Stimulated activated CD4-positive, alpha-beta T cell treated with anti-CD3 and anti-CD28 coated beads, Interleukin-12 subunit alpha, Interleukin-12 subunit beta, amount 100 ng/mL, for 48 hours (primary cell): ENCODE measurements at places on chromosomes 2 and 18.
A peak's percentile ranks its signal among the peaks of the same experiment; 100 is the strongest.

- DNase-seq = no peak
These were observed 251.7 kb downstream of the TSN start for GRCh38 chr2:122007126-122007525.

DNA sequence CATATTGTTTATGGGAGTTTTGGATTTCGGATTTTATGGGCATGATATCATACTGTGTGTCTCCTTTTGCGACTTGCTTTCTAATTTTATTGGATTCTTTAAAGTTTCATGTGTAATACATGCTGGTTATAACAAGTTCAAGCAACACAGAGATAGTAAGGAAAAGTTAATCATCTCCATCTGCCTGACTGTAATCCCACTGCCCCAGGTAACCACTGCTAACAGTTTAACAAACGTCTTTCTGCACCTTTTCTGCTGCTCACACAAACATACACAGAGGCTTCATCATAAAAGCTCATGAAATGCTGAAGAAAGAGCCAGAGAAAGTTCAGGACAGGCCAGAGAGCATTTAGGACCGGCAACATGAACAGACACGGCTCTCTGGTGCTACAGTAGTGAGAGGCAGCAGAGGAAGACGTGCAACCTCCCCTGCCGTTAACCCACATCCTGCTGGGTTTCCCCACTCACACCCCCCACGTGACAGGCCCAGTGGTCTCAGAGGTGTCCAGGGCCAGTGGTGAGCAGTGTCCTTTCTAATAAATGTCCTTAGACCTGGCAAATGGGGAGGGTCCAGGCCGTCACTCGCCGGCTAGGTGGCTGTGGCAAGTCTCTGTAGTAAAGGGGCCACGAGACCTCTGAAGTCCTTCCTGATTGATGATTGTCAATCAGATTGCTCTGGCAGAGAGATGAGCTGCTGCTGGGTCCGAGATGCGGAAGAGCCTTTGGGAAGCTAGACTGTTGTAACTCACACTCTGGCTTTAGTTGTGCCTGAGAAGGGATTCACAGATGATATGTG, 43.0 kb upstream of the SLC1A4 start:
- DNase-seq = peak; percentile 45

DNA sequence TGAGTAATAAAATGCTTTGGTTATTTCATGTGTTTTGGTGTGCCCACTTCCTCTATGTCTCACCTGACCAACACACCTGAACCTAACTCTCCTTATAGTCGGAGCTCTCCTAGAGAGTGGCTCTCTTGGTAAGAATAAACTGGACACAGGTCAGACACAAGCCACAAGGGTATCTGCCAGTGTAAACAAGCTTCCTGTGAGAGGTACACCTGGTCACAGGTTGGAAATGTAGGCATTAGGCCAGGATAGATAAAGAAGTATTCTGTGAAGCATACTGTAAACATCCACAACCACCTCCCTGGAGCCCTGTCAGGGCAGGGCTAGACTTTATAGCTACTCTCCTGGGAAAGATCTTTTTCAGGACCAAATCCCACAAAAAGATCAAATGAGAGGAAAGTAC, 69.4 kb downstream of the ZDBF2 start:
- no peak for DNase-seq

- no peak for DNase-seq
These were observed 62.3 kb upstream of the NCK2 start for GRCh38 chr2:105682401-105682800.

GRCh38 chr2:193980599-193980998, 1676.4 kb upstream of the SLC39A10 start:
- DNase-seq = no peak

- DNase-seq = no peak
These were observed 231.3 kb downstream of the ZRANB3 start for GRCh38 chr2:135299658-135300244.

DNA sequence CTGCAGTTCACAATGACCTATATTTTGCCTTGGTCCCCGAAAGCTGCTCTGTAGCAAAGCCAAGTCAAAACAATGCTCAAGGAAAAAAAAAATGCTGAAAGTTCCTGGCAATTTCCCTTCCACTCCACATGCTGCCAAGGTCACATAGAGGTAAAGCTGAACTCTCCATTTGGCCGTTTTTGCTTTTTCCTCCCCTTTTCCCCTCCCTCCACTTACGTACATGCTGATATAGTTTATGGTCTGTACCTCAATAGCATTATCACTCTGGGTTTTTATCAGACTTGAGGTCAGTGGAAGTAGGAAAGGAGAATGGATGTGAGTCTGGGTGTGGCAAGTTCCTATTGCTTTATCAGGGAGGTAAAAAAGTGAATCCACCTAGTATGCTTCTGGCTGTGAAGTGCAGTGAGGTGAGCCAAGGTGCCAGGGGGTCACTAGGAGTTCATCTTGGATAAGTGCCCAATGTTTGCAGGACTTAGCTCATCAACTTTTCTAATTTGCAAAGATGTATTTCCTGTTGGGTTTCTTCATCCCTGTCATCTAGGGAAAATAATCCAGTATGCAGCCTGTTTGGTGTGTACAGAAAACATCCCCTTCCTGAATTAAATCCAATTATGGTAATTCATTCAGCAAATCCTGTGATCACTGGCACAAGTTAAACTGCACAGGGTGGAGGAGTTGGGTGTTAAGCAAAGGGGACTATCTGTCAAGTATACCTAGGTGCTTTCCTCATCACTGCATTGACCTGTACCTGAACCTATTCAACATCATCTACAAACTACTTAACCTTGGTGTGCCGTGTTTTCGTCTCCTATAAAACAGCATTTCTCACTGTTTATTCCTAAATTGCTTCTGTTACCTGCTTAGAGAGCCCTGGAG, 124.3 kb upstream of the CYP26B1 start:
- DNase-seq = no peak

DNA sequence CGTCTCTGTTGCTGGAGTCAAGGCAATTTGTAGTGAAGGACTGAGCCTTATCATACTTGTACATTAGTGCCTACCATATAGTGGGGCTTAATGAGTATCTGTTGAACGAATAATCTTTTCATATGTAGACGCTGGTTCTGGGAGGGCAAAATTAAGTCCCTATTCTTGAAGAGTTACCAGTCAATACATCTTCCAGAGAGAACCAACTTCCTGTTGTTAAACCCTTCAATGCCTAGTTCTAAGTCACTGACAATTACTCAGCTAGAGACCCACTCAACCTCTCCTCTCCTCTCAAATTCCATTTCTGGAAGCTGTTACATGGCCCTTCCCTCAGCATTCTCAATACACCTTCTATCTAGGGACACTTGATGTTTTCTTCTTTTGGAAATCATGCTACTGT, 1.1 kb upstream of the MOB4 start:
- no peak for DNase-seq

DNA sequence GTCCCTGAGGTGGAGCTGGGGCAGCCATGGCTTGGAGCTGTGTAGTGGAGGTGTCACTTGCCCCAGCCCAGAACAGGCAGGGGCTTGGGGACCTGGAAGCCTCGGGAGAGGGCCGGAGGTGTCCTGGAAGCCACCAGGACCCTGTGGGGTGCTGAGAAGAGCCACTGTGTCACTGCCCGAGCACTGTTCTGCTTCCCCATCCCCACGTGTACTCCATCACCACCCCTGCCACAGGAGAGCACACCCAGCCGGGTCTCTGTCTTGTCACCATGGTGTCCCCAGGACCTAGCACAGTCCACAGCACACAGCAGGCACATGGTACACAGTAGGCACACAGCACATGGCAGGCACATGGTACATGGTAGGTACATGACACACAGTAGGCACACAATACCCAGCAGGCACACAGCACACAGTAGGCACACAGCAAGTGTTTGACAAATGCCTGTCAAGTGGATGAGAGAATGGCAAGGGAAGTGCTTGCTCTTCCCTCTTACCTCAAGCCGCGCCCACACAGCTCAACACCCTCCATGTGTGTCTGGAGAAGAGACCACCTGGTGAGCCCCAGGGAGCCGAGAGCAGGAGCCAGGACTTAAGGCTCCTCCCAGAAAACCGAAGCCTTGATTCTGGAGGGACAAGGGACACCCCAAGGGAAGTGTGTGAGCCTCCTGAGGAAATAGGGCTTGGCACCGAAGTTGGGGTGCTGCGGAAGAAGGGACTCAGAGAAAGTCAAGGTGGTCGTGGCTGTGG, 13.3 kb downstream of the MBP start:
- no peak for DNase-seq

GRCh38 chr18:47821314-47821713, 109.1 kb downstream of the SMAD2 start:
- DNase-seq = no peak

DNA sequence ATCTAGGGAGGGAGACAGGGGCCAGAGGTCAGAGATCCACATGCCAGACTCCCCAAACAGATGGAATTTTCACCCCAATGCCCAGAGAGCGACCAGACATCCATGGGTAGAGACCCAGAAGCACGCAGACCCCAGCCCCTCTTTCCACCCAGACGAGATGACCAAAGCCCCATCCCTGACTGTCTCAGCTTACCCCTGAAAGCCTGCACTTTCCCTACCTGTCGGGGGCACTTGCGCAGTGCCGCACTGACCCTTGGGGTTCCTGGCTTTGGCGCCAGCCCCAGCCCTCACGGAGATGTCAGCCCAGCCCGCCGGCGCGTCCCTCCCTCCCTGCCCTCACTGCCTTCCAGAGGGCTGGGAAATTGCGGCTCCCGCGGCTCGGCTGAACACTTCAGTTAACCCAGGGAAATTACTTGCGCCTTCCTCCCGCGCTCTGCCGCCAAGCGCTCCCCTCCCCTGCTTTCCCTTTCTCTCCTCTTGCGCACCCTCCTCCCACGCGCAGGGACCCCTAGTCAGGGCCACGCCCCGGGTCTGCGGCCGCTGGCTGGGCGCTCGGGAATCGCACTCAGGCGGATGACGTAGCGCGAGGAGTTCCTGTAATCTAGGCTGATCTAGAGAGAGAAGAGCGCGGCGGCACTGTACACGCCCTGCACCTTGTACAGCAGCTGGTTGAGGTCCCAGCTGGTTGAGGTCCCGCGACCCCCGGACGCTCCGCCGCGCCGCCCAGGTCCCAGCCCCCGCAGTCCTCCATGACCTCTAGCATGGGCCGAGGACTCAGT, 12.0 kb downstream of the ALPG start:
- DNase-seq = no peak

DNA sequence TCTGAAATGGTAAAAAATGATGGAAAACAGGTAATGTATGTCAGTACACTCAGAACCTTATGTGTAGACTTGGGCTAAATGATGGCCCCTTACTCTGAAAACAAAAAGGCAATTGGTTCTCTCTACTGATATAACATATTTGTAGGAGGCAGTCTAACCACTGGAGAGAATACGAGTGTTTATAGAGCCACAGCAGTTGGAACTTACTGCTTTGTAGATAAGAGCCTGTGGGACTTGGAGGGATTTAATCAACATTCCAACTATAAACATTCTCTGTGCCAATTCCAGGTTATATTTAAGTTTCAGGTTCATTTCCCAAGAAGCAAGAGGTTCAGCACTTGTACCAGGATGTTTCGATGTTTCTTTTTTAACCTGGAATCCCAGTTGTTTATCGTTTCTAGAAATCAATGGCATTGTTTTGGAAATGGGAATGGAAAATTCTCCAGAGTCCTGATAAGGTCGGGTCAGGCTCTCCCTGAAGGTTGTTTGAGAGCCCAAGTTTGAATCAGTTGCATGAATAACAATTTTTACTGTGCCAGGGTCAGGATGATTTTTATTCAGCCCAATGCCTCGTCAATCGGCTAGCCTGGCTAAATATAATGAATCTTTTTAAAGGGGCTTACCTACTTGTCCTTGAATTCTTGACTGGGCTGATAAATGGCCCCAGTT, 278.4 kb upstream of the FAM98A start:
- DNase-seq = no peak

DNA sequence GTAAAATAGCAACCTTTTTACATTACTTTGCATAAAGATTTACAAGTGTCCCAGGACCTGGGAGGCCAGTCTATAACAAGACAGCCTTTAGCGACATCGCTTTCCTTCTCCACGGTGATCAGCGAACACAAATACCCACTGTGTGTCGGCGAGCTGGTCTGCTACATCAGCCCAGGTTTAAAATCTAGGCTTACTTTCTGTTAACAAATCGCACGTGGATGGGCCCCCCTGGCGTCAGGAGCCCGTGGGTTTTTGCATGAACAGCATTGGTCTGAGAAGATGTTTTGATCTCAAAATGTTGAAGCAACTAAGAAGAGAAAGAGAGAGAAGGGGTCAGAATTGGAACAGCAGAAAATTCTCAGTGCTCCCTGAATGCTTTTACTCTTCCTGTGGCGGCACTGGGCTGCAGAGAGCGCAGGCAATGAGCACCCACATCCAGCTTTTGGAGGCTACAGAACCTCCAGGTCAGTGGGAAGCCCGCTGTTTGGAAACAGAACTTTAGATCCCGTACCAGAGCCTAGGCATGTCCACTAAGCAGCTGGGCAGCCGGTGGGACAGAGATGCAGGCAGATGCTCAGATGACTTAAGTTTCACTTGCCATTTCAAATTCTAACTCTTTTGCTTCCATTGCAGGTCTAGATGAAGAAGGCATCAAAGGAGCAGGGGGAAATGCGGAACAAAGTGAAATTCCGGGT, 32.9 kb downstream of the CYP27C1 start:
- DNase-seq = no peak

DNA sequence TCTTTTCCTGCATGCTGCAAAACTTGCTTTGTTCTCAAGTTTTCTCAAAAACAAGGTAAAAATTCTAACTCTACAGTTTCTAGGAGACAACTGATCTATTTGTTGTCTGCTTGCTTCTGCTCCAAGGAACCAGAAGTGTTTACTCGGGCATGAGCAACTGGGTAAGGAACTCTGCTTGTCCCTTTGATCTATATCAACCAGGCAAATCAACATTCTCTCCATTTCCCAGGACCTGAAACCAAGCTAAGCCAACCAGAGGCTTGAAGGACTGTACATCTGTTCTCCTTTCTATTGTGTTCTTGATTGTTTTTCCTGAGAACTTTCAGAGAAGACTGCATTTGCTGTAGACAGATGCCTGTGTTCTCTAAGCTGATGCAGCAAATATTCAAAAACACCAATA, 335.0 kb upstream of the KCNH7 start:
- DNase-seq = no peak

DNA sequence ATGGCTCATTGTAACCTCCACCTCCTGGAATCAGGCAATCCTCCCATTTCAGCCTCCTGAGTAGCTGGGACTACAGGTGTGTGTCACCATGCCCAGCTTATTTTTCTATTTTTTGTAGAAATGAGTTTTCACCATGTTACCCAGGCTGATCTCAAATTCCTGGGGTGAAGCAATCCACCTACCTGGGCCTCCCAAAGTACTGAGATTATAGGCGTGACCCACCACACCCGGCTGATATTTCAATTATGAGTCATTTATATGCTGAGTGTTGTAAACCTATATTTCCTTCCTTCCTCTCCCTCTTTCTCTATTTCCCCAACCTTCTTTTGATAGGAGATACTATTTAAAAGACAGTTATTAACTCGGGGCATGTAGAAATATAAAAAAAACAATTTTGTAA, 469.6 kb upstream of the ID2 start:
- no peak for DNase-seq

DNA sequence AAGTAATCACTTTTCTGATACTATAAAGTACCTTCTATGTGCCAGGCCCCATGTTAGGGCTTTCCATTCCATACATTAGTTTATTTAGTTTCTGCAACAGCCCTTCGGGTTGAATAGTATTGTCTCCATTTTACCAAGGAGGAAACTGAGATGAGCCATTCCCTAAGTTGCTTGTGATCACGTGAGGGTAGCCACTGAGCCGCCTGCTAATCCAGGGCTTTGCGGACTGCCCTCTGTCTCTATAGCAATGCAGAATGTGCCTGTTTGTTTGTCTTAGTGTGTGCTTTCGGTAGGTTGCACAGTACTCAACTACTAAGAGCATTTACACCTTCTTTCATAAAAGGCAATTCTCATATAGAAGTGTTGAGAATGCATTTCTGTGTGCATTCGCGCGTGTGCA, 5.0 kb downstream of the EMILIN2 start:
- DNase-seq = no peak
